Aorta (tissue), 5 donors: ENCODE measurements at places on chromosomes 4 and X. TPM values are rescaled to one million over a fixed set of nuclear protein-coding genes. Genes with fewer than 3 reads are reported as not detected.

GRCh38 chr4:33825685-33826084, 2418.6 kb downstream of the ARAP2 start:
- no peaks in the 10 kb centered on the region for H3K27me3 ChIP-seq
- no peak overlapping the region for H3K27ac ChIP-seq
- no peaks in the 10 kb centered on the region for H3K36me3 ChIP-seq
- H3K4me3 ChIP-seq = no peak overlapping the region

NHS gene
- 28.2 TPM for total RNA-seq

GRCh38 chr4:32135642-32136041, 1415.5 kb downstream of the PCDH7 start:
- no peaks in the 10 kb centered on the region for H3K4me1 ChIP-seq
- H3K27ac ChIP-seq = no peak overlapping the region
- no peak overlapping the region for H3K4me3 ChIP-seq
- no peaks in the 10 kb centered on the region for H3K27me3 ChIP-seq
- DNase-seq = no peak
- no peaks in the 10 kb centered on the region for H3K36me3 ChIP-seq

- no peaks in the 10 kb centered on the region for H3K36me3 ChIP-seq
- no peak overlapping the region for H3K27ac ChIP-seq
- H3K4me1 ChIP-seq = no peaks in the 10 kb centered on the region
- H3K4me3 ChIP-seq = no peak overlapping the region
- no peak for DNase-seq
Observed at GRCh38 chrX:53257166-53257565, 24.2 kb downstream of the IQSEC2 start.

- H3K4me3 ChIP-seq = peak overlapping the region; percentile 87
- no peaks in the 10 kb centered on the region for H3K36me3 ChIP-seq
- no peaks in the 10 kb centered on the region for H3K27me3 ChIP-seq
- DNase-seq = peak; percentile 86
- peak overlapping the region; percentile 88 for H3K27ac ChIP-seq
Observed at GRCh38 chr4:183445097-183445428, 627 bp downstream of the CDKN2AIP start.

GRCh38 chr4:125547836-125548235, 233.1 kb downstream of the FAT4 start:
- no peak overlapping the region for H3K27ac ChIP-seq
- no peaks in the 10 kb centered on the region for H3K4me1 ChIP-seq
- no peak overlapping the region for H3K4me3 ChIP-seq
- no peaks in the 10 kb centered on the region for H3K36me3 ChIP-seq
- H3K27me3 ChIP-seq = no peaks in the 10 kb centered on the region

GRCh38 chr4:41141900-41142299, 72.4 kb downstream of the APBB2 start:
- no peak for DNase-seq
- no peak overlapping the region for H3K4me3 ChIP-seq
- no peaks in the 10 kb centered on the region for H3K27me3 ChIP-seq
- peak overlapping the region; percentile 90 for H3K27ac ChIP-seq
- peaks cover 22% of the 10 kb centered on the region for H3K4me1 ChIP-seq

AADAT gene
- 5.7 TPM for total RNA-seq

GRCh38 chr4:153610623-153611376, 73.3 kb upstream of the TLR2 start:
- no peaks in the 10 kb centered on the region for H3K4me1 ChIP-seq
- H3K27me3 ChIP-seq = no peaks in the 10 kb centered on the region
- peaks cover 10% of the 10 kb centered on the region for H3K36me3 ChIP-seq
- H3K4me3 ChIP-seq = no peak overlapping the region
- no peak for DNase-seq
- no peak overlapping the region for H3K27ac ChIP-seq

DNA sequence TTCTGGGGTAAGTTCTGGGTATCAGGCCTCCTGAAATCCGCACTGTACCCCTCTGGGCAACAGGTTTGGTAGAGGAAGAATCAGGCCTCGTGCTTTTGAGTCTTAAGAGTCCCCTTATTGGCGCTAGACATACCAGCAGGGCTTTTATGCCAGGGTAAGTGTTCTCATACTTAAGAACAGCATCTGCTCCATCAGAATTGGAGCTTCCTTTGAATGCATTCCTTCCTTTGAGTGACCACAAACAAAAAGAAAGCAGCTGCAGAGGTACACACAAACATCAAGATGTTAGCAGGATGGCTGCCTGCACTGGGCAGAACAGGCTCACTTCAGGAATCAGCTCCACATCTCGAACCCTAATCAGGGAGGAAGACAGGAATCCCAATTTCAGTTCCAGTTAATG, 156.8 kb downstream of the MGST2 start:
- H3K36me3 ChIP-seq = no peaks in the 10 kb centered on the region
- no peaks in the 10 kb centered on the region for H3K4me1 ChIP-seq
- no peaks in the 10 kb centered on the region for H3K27me3 ChIP-seq
